ENCODE measurements at places on chromosomes 3 and 15. TPM values are rescaled to one million over a fixed set of nuclear protein-coding genes. Genes with fewer than 3 reads are reported as not detected.
A peak's percentile ranks its signal among the peaks of the same experiment; 100 is the strongest.

GRCh38 chr15:23002920-23003319 is 22.8 kb upstream of the CYFIP1 start:
- DNase-seq: no peak

GRCh38 chr15:59521443-59521842 is 83.5 kb downstream of the FAM81A start:
- DNase-seq: no peak

DNA sequence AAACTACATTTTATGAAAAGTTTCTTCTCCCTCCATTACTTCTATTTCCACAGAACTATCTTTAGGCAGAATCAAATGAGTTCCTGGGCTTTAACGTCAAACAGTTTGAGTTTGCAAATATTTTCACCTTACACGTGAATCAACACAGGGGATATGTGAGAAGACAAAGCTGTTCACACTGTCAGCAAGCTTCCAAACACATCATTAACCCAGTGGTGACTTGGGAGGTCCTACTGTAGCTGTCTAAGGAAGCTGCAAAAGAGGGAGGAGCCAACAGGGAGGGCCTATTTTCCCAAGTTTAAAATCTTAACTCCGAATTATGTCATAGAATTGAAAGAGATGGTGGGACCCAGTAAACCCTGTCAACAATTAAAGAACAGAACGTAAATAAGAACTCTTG is 337.8 kb upstream of the DNAJC19 start:
- no peak for DNase-seq

DNA sequence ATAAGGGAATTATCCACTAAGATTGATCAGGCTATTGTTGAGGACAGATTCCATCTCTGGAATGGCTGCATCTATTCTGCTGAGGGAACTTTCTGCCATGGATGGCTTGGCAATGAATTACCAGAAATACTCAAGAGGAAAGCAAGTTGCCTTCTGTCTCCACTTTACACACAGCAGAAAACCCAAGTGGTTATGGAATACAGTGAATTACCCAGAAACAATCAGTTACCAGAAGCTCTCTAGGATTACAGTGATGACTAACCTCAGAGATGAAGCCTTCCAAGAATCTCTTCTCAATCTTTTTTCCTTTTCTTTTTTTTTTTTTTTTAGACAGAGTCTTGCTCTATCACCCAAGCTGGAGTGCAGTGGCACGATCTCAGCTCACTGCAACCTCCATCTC is 183.3 kb downstream of the WDR76 start:
- peak; percentile 78 for DNase-seq

DNA sequence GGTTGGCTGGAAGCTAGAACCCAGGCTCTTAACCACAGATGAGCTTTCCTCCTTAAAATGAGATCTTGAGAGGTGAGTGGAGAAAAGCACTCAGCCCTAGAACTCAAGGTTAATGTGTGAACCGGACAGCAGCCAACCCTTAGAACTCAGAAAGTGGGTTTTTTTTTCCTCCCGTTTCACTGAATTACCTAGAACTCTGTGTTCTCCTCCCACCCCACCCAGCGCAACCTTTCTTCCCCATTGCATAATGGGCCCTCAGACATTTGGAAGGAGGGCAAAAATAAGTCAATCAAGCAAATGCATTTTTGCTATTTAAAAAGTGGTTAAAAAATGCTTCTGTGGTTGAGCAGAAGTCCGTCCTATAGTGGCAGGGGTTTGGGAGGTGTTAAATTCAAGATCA is 36.7 kb downstream of the POC1A start:
- no peak for DNase-seq

- DNase-seq: peak; percentile 56
Observed at GRCh38 chr15:98416222-98416855, 232.0 kb upstream of the IGF1R start.

DNA sequence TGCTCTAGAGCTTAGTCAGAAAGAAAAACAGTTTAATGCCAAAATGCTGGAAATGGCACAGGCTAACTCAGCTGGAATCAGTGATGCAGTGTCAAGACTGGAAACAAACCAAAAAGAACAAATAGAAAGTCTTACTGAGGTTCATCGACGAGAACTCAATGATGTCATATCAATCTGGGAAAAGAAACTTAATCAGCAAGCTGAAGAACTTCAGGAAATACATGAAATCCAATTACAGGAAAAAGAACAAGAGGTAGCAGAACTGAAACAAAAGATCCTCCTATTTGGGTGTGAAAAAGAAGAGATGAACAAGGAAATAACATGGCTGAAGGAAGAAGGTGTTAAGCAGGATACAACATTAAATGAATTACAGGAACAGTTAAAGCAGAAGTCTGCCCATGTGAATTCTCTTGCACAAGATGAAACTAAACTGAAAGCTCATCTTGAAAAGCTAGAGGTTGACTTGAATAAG is 150.5 kb upstream of the LRRFIP2 start:
- DNase-seq: no peak

IGSF10 gene
- 6.0 TPM for polyA plus RNA-seq

CYP8B1 gene
- polyA plus RNA-seq: 0.08 TPM

TGM4 gene
- polyA plus RNA-seq: 0.08 TPM

Data from spinal cord (tissue), 10 donors.